ENCODE measurements at places on chromosomes 4 and X.

GRCh38 chr4:67918428-67918827 lies 34.6 kb upstream of the TMPRSS11D start:
- no peak for DNase-seq

GRCh38 chr4:65535113-65535512 lies 135.2 kb downstream of the EPHA5 start:
- DNase-seq: no peak

GRCh38 chrX:107747596-107748161 lies 27.9 kb downstream of the TSC22D3 start:
- DNase-seq: no peak

DNA sequence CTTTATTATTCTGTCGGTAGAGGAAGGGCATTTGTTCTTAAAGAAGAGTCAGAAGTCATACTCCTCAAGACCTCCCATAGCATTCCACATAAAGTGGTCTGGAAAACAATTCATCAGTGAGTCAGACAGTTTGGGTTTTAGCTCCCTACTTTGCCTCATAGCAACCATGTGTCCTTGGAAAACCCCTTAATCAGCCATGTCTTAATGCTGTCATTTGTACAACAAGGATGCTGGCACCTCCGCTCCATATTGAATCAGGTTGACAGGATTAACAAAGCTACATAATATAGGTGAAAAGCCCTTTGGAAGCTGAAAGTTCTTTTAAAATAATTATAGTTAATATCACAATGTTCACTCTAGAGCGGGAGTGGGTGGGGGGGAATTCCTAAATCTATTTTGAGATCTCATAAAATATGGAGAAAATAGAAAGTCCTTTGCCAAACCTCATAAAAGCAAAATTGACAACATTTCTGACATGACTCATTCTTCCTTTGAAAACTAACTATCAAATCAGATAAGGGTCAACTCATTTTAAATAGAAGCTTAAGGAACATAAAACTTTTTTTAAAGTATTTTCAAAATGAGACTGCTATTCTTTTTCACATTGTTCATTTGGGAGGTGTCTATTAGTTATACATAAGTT lies 37.3 kb upstream of the GUCY1A1 start:
- no peak for DNase-seq

- no peak for DNase-seq
Measured at GRCh38 chr4:109658871-109659410, 44.3 kb downstream of the CASP6 start.

DNA sequence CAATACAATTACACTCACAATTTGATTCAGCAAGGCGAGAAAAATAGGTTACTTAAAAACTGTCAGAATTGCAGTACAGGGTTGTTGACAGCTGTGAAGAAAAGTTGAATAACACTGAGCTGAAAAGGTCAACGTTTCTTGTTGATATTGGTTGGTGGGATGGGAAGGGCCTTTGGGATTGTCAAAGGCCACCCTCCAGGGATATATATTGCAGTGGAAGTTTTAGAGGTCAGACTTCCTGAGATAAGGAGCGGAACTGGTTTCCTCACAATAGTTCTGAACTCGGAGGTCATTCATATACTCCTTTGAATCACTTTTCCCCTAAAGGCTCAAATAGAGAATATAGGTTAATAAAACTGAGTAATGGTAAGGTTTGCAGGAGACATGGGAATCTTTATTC lies 417.2 kb downstream of the RAPGEF2 start:
- DNase-seq: no peak

GRCh38 chr4:158949099-158949498 lies 153.8 kb upstream of the RAPGEF2 start:
- DNase-seq: no peak

GRCh38 chr4:155889031-155889793 lies 14.3 kb upstream of the TDO2 start:
- no peak for DNase-seq

DNA sequence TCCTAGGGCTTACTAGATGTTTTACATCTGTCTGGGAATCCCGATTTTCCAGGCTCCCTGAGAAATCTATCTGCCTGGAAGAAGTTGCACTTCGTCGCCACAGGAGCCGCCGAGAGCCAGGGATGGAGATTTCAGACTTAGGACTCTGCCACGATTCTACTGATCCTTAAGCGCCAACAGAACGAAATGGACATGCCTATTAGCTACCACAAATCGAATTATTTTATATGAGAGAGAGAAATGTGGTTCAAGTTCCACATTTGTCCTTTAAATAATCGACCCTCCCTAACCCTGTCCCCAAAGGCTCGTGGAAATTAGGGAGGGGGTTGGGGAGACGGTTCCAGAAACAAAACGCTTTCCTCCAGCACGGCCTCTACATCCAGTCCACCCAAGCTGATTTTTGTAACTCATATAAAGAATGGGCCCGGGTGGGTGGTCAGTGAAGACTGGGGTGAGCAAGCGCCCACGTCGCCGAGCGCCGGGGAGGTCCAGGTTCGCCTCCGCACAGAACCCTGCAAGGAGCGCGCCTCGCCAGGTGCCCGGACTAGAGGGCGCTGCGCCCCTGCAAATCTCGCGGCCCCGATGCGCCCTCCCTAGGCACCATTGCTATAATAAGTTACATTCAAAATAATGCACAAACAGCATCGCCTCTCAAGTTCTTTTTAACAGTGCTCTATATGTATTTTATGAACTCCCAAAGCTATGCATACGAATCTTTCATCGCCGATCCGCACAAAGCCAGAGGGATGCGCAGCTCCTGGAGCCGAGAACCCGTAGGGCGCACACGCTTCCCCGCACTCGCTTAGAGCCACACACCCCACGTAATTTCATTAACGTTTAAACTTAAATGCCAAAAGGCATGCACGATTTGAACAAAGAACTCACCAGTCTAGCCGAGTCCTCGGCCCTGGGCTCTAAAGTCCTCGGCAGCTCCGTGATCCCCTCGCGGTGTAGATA lies 2.1 kb upstream of the FAT1 start:
- no peak for DNase-seq

DNA sequence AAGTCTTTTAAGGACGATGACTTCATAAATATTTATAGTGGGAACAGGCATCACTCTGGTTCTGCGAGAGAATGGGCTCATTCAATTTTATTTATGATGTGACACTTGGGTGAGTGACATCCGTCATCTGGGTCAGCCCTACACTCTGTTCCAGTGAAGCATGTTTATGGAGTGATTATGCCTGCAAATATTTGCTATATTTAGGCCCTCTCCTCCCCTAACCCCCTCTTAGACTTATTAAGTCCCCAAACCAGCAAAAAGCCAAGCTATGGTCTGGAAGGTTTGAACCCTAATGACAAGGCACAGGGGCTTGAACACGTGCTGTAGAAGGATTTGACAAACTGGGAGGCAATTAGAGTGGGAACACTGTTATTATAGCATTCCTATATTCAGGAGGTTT lies 55.9 kb downstream of the C4orf51 start:
- no peak for DNase-seq

DNA sequence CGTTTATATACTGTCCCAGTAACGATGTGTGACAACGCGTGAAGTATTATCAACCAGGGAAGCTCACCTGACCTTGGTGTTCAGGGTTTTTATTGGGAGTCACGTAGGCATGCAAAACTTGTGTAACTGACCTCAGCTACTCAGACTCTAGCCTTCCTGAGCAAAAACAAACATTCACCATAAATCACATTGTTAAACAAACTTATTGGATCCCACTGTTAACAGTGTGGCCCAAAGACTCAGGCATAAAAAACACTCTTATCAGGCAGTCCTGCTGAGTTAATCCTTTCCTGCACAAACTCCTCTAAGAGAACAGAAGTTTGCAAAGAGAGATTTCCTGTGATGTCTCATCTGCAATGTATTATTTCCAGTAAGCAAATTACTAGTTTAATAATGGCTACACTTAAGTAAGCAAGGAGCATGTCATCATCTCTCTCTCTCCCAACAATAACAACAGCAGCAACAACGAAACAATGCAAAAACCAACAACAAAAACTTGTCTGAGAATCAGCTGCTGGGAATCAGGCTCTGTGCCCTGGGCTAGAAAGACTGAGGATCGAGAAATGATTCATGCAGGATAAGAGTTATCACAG lies 12.0 kb downstream of the GAGE1 start:
- no peak for DNase-seq

DNA sequence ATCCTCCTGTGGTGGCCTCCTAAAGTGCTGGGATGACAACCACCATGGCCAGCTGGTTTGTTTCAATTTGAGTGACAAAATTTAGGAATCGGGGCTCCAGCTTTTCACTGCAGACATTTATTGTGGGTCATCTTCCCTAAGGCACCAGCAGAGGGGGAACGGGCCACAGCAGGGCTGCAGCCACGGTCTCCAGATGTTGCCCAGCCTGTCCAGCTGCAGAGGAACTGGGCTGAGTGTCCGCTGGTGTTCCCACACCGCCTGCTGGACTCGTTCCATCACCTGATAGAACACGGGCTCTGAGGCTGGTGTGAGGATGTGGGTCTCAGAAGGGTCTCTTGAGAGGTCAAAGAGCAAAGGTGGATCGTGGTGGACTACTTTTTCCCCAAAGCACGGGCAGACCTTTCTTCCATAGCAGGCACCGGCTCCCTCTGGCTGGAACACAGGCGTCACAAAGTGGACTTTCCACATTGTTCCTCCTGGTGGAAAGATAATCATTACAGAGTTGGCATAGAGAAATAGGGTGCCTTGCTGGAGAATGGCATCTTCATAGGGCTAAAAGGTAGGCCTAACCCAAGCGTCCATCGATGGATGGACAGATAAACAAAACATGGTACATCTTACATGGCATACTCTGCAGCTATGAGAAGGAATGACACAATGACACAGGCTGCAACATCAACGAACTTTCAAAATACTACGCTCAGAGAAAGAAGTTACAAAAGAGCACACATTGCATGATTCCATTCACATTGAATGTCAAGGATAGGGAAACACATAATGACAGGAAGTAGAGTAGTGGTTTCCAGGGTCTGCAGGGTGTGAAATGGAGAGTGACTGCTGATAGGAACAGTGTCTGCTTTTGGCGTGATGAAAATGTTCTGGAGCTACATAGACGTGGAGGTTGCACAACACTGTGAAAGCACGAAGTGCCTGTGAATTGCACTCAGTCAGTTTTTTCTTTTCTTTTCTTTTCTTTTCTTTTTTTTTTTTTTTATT lies 5.9 kb upstream of the ARSD start:
- no peak for DNase-seq

DNA sequence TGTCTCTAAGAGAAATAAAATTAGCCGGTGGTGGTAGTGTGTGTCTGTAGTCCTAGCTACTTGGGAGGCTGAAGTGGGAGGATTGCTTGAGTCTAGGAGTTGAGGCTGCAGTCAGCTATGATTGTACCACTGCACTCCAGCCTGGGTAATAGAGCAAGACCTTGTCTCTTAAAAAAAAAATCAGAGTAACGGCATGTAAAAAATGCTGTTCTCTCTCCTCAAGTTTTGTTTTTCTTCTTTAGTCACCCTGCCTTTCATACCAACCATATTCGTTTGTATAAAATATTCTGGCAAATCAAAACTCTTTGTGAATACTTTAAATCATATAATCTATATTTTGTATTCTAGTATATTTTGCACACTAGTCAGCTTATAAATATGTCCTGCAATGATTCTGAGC lies 44.8 kb upstream of the NUDT6 start:
- DNase-seq: no peak

DNA sequence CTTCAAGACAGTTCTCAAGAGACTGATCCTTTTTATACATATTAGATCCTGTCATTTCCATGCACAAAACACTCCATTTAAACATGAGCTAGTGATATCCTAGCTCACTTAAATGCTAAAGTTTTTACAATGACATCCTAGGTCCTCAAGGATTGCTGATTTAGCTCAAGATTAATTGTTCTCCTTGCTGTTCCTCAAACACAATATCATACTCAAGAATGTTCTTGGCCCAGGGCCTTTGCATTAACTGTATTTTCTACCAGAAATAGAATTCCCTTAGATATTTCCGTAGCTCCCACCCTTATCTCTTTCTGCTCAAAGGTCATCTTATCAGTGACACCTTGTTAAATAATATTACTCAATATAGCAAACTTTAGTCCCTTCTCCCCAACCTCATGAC lies 270.1 kb downstream of the GALNTL6 start:
- DNase-seq: no peak

DNA sequence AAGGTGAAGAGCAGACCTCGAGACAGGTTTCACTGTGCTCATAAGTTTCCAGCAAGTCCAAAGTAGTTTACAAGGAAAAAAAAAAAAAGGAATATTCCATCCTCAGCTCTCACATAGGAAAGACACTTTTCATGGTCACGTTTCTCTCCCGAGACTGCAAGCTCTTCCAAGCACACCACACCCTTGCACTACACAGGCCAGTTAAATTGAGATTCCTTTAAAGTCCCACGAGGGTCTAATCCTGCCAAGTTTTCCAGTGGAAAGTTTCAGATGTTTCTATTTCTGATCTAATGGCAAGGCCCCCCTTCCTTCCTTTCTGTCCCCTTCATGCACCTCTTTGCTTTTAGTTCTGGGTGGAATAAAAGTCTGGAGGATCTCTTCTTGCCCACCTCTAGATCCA lies 67.9 kb upstream of the PCDH19 start:
- no peak for DNase-seq

- DNase-seq: peak; percentile 52
Measured at GRCh38 chrX:47482512-47483305, at the start of gene ZNF41. TSS of gene ZNF41 (minus strand) at chrX:47483222. CDS start at chrX:47467481, 15,741 bp downstream.

GRCh38 chr4:108527723-108528122 lies 92.7 kb upstream of the RPL34 start:
- no peak for DNase-seq

DNA sequence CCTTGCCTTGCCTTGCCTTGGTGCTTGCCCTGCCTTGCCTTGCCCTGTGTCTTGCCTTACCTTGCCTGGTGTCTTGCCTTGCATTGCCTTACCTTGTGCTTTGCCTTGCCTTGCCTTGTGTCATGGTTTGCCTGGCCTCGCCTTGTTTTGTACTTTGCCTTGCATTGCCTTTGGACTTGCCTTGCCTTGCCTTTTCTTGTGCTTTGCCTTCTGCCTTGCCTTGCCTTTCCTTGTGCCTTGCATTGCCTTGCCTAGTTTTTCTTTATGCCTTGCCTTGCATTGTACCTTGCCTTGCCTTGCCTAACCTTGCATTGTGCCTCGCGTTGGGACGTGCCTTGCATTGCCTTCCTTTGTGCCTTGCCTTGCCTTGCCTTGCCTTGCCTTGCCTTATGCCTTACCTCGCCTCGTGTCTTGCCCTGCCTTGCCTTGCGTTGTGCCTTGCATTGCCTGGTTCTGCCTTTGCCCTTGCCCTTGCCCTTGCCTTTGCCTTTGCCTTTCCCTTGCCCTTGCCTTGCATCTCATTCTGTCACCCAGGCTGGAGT lies 82.8 kb downstream of the TAB3 start:
- DNase-seq: no peak

DNA sequence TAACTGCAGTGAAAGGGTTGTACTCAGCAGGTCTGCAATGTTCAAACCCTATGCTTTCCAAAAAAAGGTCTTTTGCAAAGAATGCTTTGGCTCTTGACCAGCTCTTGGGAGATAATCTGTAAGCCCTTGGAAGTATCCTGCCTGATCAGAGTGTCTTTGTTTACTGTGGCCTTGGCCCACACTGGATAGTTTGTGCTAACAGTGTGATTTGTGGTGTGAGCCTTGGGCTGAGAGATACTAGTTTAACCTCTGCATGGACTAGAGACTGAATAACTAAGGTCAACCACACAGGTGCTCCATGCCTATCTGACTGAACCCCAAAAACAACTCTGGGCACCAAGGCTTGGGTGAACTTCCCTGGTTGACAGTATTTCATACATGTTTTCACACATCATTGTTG lies 3.6 kb upstream of the MAGED1 start:
- no peak for DNase-seq

- DNase-seq: no peak
Measured at GRCh38 chr4:145760961-145761929, 81.3 kb downstream of the C4orf51 start.
